ENCODE measurements at places on chromosomes 2 and 18. TPM values are rescaled to one million over a fixed set of nuclear protein-coding genes. Genes with fewer than 3 reads are reported as not detected.

SAG gene
- total RNA-seq: not detected

UGT1A10 gene
- total RNA-seq: not detected

C2orf78 gene
- total RNA-seq: not detected

ERICH2 gene
- not detected for total RNA-seq

ZCCHC2 gene
- total RNA-seq: 15.2 TPM

MAPRE3 gene
- 20.8 TPM for total RNA-seq

ITPRIPL1 gene
- total RNA-seq: 4.9 TPM

NEU4 gene
- total RNA-seq: 0.82 TPM

MEP1B gene
- total RNA-seq: 0.54 TPM

NPAS2 gene
- total RNA-seq: 1.3 TPM

MC2R gene
- not detected for total RNA-seq

LCT gene
- total RNA-seq: 0.09 TPM

CFAP65 gene
- 1.00 TPM for total RNA-seq

RAB17 gene
- 0.36 TPM for total RNA-seq

EGR4 gene
- 0.09 TPM for total RNA-seq

ASB18 gene
- total RNA-seq: 0.45 TPM

ARHGEF33 gene
- 26.1 TPM for total RNA-seq

RTKN gene
- total RNA-seq: 11.0 TPM

STON1 gene
- total RNA-seq: 11.4 TPM

UPP2 gene
- total RNA-seq: 0.27 TPM

TNFAIP6 gene
- 0.27 TPM for total RNA-seq

PKDCC gene
- total RNA-seq: 30.9 TPM

CRYGD gene
- 1.9 TPM for total RNA-seq

WIPF1 gene
- total RNA-seq: 10.1 TPM

STAT4 gene
- total RNA-seq: 6.4 TPM

C2orf15 gene
- 5.5 TPM for total RNA-seq

SLC4A3 gene
- total RNA-seq: 20.9 TPM

CCDC195 gene
- not detected for total RNA-seq

RTP5 gene
- total RNA-seq: 1.3 TPM

SCN1A gene
- 69.5 TPM for total RNA-seq

GBX2 gene
- total RNA-seq: 4.4 TPM

TMEM200C gene
- 11.7 TPM for total RNA-seq

HAUS1 gene
- total RNA-seq: 23.7 TPM

ATP6V1C2 gene
- 1.5 TPM for total RNA-seq

SLC14A1 gene
- total RNA-seq: 3.7 TPM

EFR3B gene
- 31.9 TPM for total RNA-seq

PRLH gene
- not detected for total RNA-seq

VAMP5 gene
- 6.7 TPM for total RNA-seq

EHD3 gene
- 11.8 TPM for total RNA-seq

ELOA2 gene
- total RNA-seq: not detected

G6PC2 gene
- total RNA-seq: not detected

TRPM8 gene
- total RNA-seq: 0.54 TPM

CXCR2 gene
- not detected for total RNA-seq

CCDC121 gene
- total RNA-seq: 3.1 TPM

PRKRA gene
- 83.1 TPM for total RNA-seq

COPS9 gene
- 61.8 TPM for total RNA-seq
